ENCODE measurements at places on chromosomes 12 and 14. TPM values are rescaled to one million over a fixed set of nuclear protein-coding genes. Genes with fewer than 3 reads are reported as not detected.

GRCh38 chr12:96719660-96720362 is 187.2 kb upstream of the NEDD1 start:
- DNase-seq, result peak; percentile 10

DNA sequence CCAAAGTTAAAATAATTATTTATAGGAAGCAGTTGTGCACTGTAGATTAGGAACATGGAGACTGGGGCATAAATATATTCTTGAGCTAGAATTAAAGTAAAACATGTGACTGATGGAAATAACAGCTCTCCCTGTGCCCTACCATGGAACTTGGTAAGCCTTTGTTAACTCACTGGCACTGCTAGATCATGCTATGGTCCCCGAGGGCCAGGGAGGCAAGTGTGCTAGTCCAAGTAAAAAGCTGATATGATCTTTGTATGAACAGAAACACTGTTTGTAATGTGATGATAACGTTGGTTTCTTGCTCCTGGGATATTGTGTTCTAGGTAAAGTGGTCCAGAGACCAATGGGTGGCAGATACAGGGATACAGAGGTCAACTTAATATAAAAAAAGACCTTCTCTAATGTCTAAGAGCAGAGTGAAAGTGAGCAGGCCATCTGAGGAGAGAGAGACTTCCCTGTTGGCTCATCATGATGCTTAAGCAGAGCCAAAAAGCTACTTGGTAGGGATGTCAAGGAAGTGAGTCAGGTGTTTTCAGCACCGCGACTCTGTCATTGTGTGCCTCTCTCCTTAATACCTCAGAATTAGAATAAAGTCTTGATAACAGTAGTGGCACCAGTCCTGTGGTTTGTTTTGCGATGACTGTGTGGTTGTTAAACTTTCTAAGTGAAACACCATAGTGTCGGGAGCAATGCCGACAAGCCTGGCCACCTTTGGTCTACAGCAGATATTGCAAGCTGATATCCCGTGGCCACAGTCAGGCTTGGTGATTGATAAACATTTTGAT is 27.6 kb downstream of the BICD1 start:
- no peak for DNase-seq

LRP1-AS gene
- total RNA-seq, result not detected

DDHD1 gene
- 6.5 TPM for total RNA-seq

DNA sequence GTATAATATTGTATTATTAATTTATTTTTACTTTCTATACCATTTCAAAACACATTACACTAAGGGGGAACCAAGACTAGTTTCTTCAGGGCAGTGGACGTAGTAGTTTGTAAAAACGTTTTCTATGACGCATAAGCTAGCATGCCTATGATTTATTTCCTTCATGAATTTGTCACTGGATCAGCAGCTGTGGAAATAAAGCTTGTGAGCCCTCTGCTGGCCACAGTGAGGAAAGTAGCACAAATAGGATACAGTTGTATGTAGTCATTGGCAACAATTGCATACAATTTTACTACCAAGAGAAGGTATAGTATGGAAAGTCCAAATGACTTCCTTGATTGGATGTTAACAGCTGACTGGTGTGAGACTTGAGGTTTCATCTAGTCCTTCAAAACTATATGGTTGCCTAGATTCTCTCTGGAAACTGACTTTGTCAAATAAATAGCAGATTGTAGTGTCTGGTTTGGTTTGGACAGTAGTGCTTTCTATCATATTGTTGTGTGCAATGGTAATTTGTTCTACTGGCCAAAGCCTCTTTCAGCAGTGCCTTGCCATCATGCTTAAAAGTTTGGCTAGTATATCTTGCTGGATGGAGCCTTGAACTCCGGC is 24.3 kb upstream of the PLEKHD1 start:
- DNase-seq, result peak; percentile 72

DNA sequence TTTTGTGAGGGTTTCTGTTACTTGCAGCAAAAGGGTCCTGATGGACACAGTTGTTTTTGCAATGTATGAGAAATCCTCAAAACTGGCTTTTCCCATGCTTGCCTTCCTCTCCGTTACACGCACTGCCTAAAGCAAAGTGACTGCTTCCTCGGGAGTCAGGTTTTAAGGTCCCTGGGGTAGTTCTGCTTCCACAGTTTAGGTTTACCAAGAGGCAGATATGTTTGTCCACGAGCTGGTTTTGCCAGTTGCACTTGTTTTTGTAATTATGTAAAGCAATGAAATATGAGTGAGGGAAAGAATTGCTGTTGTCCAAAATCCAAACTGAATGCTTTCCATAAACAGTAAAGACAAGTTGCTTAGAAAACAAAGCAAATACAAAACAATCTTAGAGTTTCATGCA is 290.7 kb upstream of the AMIGO2 start:
- peak; percentile 71 for DNase-seq

DNA sequence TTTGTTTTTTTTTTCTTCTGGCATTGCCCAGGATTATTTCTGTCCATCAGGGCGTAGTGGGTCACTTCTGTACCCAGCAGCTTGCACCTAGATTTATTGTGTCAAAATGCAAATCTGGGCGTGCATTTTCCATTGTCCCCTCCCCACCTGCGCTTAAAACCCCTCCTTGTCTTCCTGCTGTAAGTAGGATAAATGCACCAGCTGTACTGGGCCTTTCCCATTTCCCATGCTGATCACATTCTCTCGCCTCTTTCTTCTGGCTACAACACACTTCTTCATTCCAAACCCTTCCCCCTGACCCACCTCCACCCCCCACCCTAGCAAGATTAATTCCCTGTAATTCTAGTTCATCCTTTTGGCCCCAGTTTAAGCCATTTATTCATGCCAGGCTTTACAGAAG is 128.0 kb downstream of the ETV6 start:
- DNase-seq, result no peak

C12orf54 gene
- total RNA-seq, result 6.0 TPM

- no peak for DNase-seq
Observed at GRCh38 chr14:27267876-27268275, 670.0 kb upstream of the NOVA1 start.

DNA sequence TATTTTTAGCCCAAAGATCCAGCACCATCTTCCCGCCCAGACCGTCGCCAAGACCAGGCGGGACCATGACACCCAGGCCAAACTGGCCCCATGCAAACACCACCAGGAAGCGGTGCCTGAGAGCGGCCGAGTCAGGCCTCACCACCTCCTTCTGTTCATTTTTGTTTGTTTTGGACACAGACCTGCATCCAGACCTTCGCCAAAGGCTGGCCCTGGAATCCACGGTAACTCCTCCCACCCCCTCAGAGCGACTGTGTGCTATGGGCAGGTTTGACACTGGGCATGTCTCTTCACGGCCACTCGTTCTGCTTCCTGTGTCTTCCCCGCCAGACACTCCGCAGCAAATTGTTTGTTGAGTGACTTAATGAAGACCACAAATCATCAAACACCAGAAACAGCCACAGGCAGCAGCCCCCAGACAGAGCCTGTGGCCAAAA is 47.1 kb downstream of the NCOR2 start:
- peak; percentile 95 for DNase-seq

RNFT2 gene
- 0.32 TPM for total RNA-seq

ST8SIA1 gene
- total RNA-seq, result 17.7 TPM

SERPINA12 gene
- total RNA-seq, result 0.82 TPM

DNA sequence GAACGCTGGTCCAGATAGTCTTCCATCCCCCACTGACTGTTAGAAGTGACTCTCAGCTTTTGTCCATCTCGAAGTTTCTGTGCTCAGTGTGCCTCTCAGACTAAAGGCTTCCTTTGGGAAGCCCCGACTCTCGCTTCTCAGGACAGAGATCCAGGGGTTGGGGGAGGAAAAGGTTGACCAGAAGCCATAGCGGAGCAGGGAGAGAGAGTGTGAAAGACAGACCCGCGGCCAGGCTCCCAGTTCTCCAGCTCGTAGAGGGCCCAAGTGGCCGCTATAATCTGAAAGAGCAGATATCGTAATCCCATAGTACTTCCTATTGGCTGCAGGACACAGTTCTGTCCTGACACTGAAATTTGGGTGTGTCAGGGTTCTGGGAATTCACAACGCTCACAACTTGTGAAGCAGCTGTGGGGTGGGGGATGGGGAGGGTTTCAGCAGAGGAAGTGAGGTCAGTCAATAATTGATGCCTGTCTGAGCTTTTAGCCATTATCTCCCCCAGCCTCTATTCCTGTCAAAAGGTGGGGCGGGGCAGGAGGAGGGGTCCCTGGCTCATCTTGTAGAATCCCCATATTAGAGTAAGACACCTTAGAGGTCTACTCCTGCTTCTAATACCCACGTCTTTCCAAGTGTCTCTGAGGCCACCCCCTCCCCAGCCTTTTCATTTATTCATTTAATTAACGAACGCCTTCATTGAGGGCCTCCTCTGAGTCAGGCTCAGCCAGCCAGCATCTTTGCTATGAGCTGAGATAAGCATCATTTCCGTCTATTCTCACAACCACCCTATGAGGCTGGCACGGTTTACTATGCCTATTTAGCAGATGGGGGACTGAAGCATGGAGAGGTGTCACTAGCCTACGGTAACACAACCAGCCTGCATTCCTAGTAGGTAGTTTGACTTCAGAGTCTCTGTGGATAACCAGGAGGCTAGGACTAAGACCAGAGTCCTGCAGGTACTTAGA is 1.6 kb upstream of the ACVRL1 start:
- no peak for DNase-seq

CCDC60 gene
- total RNA-seq, result 4.3 TPM

Measured in prostate gland (tissue), 2 donors.